ENCODE measurements at places on chromosomes 11 and 22.

DNA sequence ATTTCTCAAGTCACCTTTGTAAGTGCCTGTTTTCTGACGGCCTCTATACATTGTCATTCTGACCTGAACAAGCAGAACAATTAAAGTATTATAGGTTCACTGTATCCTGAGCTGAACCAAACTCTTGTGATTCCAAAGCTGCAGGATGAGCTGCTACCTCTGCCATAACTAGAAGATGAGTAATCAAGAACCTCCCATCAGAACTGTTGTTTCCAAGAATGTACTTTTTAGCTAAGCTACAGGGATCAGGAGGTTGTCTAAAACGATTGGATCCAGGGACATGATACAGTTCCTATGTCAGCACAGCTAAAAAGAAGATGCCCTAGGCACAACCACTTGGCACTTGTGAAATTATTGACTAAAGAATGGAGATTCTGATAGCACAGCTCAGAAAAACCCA is 288.4 kb upstream of the CCDC90B start:
- no peak for DNase-seq

DNA sequence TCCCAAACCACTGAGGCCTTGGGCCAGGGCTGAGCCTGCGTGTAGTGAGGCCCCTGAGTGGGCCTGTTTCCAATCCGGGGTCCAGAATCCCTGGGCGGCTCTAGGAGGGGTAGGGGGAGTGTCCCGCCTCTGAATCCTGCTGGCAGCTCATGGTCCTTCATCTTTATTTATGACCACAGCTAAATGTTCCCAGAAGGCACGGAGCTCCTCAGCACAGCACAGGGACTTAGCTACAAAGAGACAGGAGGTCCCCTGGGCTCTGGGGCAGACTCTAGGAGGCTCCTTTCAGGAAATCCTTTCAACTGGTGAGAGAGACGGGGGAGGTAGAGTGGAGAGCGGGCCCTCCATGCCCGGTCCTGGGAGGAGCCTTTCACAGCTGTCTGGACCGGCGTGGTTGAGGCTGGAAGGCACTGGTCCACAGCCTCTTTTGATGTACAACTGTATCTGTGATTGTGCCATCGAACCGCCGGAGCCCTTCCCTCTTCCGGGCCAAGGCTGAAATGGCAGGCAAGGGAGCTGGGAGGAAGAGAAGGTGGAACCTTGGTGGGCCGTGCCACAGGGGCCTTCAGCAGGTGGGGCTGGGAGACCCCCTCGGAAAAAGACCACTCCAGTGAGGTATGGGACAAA is 46.8 kb downstream of the SCUBE1 start:
- peak; percentile 59 for DNase-seq

- DNase-seq: no peak
Observed at GRCh38 chr11:66539170-66539869, 6.5 kb downstream of the ZDHHC24 start.

GRCh38 chr11:128860571-128861361 is 6.3 kb downstream of the KCNJ1 start:
- DNase-seq: no peak

DNA sequence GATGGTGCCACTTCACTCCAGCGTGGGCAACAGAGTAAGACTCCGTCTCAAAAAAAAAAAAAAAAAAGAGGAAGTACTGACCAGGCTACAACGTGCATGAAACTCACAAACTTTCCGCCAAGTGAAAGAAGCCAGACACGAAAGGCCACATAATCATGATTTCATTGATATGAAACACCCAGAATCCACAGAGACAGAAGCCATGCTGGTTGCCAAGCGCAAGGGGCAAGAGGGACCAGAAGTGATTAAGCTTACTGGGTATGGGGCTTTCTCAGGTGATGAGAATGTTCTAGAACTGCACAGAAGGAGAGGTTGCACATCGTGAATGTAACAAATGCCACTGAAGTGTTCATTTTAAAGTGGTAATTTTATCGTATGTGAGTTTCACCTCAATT is 60.9 kb downstream of the CELSR1 start:
- no peak for DNase-seq

DNA sequence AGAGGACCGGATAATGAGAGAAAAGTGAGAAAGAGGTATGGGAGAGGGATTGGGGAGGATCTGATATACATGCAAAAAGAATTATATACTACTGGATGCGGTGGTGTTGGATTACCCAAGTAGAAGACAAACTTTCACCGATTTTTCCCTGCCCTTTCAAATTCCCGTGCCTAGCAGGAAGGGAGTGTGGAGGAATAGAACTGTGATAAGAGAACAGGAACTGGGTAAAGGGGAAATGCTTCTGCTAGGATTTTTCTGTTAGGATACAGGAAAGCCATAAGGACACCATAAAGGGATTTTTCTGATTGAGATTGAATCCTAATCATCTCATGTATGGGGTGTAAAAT is 480 bp upstream of the MTMR2 start:
- peak; percentile 48 for DNase-seq

GRCh38 chr22:48718818-48719500 is 1108.7 kb downstream of the BRD1 start:
- no peak for DNase-seq

DNA sequence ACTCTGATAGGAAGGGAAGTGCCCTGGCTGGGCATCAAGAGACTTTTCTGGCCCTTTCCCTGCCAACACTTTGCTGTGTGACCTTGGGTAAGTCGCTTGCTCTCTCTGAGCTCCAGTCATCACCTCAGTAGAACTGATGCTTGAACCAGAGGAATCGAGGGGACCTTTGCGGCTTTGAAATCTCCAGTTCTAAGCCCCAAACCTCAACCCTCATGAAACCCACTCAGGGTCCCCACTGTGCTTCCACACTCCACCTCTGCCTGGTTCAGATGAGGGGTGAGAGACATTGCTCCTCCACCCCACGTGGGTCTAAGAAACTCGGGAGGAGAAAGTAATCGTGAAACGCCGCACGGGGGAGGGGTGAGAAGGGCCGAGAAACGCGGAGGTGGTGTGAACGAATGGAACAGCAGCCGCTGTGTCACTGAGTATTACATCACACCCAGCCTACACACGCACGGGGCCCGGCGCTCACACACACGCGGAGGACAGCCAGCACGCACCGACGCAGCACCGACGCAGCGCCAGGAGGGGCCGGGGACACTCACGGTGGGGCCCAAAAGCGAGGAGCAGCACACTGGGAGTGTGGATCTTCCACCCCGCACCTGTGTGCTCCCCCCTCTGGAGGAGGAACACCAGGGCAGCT is 4.3 kb downstream of the RTN4RL2 start:
- no peak for DNase-seq

DNA sequence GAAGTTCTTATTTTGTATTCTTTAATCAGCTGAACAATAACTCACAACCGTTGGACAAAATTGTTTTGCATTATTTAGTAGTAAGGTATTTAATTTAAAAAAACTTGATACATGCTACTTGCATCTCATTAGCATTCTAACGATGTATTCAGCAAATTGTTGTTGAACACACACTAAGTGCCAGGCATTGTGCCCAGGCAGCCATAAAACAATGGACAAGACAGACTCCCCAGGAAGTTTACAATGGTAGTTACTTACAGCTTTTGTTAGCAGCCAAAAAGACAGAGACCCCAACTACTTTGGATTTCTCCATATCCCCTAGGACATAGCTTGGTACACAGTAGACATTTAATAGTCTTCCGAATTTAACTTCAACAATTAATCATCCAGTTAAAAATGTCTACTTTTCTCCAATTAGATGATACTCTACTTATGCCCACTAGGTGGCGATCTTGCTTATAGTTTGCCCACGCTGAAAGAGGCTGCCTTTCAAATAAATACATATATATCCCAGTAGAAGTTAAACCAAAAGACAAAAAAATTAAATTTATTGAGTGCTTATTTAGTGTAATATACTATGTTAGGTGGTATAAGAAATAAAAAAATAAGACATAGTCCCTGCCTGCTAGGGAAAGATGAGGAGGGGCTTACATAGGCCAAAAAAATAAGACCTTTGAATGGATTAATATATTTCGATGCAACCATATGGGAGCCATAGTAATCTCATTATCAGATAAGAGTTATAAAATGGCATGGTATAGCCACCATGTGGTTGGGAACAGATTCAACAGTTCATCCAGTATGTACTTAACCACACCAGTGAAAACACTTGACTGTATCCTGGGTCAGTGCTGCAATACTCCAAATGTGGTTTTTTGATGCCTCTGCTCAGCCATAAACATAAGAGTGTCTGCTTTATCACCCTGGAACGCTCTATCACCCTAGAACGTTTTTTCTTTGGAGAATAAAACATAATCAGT is 2.0 kb upstream of the FJX1 start:
- peak; percentile 42 for DNase-seq

- DNase-seq: no peak
Observed at GRCh38 chr11:28108958-28109357, 770 bp downstream of the METTL15 start.

DNA sequence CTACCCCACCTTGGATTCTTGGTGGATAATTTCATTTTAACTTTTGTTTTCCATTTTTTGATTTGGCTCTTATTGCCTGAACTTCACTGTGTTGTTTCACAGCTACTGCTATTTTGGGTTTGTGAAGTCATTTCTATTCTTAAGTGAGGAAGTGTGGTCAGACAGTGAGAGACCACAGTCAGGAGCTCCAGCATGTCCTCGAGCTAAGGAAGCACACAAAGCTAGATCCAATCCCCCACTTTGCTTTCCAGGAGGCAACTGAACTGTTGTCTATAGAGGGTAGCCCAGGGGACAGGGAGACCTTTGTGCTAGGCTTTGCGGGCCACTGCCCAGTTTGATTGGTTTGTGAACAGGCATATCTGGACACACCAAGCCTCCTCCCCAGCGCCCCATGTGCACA is 251.8 kb upstream of the KIRREL3 start:
- no peak for DNase-seq

DNA sequence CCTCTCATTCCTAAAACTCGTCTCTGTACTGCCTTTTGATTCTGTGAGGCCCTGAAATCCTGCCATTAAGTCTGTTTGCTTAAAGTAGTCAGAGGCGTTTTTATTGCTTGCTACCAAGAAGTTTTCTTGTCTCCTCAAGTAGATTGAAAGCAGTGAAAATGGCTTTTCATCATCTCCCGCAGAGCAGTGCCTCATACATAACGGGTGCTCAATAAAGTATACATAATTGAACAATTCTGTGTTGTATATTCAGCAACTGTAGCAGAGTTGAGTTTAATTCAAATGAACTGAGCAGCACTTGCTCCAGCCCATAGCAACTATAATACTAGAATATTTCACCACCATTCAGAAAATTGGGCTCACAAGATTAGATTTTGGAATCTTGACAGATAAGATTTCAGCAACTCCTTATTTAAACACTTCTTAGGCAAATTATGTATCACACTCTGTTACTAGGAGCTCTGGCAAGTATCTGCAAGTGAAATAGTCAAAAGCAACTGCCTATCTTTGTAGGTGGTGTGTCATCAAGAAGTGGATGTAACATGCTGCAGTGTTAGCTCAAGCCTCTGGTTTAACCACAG is 20.0 kb downstream of the FIBIN start:
- DNase-seq: no peak

DNA sequence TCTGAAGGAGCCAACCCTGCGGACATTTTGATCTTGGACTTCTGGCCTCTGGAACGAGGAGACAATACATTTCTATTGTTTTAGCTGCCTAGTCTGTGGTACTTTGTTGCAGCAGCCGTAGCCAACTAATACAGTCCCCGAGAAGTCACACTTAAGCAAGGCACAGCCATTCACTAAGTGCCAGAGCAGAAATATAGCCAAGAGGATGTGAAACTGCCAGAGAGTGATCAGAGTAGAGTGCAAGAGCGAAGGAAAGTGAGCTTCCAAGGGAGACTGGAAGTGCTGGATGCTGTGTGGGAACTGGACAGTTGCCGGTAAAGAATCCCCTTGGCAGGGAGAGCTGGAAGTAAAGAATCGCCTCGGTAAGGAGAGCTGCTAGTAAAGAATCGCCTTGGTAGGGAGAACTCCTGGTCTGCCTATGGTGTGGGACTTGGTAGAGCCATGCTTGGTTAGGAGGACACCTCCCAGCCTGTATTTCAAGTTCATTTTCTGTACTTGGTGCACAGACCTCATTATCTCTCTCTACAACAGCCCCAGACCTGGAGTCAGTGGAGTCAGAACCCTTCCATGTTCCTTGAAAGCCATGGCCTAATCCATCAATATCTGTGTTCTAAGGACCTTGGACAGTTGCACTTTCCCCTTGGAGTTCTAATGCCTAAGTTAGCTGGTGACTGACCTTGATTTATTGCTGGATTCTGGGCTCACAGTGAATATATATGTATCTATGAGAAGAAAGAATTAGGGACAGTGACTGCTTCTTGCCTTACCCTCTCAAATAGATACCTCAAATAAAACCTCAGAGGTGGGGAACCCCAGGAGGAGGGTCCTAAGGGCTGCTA is 162.1 kb downstream of the LDLRAD3 start:
- no peak for DNase-seq

- no peak for DNase-seq
Observed at GRCh38 chr11:129460714-129461113, 85.1 kb downstream of the BARX2 start.

DNA sequence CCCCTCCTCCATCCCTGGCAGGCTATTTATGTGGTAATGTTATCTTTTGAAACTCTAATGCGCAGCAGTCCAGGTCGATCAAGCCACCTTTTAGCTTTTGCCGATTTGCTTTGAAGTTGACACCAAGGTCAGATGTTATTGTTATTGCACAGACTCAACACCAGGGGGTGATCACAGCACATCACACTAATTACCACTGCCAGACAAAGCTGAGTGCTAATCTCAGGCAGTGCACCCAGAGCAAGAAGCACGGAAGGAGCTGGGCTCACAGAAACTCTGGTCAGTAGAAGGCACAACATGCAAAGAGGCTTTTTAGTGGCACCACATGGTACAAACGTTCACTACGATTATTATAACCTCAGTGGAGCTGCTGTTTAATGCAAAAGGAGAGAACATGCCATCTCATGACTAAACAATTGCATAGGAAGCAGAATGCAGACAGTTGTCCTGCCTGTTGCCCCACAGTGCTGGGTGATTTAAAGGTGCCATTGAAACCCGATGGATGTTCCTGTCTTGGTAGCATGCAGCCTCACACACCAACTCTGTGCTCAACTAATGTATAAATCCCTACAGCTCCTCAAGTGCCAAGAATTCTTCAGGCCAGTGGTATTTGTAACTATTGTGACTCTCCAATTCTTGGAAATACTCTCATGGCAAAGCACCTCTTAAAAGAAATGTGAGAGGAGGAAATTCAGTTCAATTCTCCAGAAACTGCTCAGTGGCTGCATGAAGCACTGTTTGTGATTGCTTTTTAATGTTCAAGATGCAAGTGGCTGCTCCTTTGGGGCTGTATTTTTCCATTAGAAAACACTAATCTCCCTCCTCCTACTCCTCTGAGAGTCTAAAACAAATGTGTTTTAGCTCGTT is 353.9 kb upstream of the DDI1 start:
- peak; percentile 59 for DNase-seq

DNA sequence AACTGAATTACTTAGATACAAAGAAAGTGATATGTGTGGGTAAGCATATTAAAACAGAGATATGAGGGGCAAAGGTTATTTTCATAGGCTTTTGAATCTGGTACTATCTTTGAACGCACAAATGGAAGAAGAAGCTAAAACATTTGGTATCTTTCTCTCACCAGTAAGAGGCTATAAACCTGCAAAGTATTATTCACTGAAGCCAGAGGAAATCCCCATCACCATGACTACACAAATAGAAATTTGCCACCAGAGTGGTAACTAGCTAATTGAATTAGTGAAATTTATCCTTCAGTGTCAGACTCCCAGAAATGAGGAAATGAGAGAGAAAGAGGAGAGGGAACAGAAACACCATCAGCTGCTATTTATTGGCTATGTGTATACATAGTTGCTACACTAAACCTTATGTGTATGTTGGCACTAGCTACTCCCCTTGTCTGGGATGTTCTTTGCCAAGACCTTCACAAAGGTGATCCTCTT is 503.4 kb downstream of the DLG2 start:
- DNase-seq: no peak
